ENCODE measurements at places on chromosomes 5 and 9.

- no peak for DNase-seq
Observed at GRCh38 chr9:27451207-27451797, 72.8 kb upstream of the IFNK start.

- no peak for DNase-seq
Observed at GRCh38 chr5:147887026-147887627, 8.6 kb downstream of the SCGB3A2 start.

GRCh38 chr5:4921929-4922328 is 218.2 kb upstream of the ADAMTS16 start:
- DNase-seq = no peak

- no peak for DNase-seq
Observed at GRCh38 chr5:2277886-2278285, 395.2 kb upstream of the IRX4 start.

DNA sequence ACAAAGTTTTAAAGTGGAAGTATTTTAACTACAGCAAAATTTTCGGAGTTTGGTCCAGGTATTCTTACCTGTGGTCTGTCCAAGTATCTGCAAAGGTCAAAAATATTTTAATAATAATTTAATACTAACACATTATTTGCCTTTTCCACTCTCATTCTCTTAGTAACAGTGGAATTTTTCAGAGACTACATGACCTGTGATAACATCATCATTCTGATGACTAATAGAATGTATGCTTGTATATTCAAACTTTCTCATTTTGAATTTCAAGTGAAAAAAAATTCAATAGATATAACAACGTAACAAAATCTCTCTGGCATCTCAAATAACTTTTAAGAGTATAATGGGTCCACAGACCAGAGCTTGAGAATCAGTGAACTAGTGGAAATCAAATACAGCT is 78.3 kb downstream of the FBXL17 start:
- no peak for DNase-seq

DNA sequence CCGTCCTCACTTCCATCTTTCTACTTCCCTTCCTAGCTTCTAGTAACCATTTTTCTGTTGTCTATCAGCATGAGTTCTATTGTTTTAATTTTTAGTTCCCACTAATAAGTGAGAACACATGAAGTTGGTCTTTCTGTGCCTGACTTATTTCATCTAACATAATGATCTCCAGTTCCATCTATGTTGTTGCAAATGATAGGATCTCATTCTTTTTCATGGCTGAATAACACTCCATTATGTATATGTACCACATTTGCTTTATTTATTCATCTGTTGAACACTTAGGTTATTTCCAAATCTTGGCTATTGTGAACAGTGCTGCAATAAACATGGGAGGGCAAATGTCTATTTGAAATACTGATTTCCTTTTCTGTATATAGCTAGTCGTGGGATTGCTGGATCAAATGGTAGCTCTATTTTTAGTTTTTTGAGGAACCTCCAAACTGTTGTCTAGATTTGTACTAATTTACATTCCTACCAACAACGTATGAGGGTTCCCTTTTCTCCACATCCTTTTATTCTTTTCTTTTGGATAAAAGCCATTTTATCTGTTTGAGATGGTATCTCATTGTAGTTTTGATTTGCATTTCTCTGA is 50.3 kb downstream of the NSD1 start:
- DNase-seq = no peak

GRCh38 chr5:177538876-177539275 is 15.5 kb downstream of the FAM193B start:
- no peak for DNase-seq

GRCh38 chr5:115855959-115856358 is 14.2 kb downstream of the AP3S1 start:
- no peak for DNase-seq

DNA sequence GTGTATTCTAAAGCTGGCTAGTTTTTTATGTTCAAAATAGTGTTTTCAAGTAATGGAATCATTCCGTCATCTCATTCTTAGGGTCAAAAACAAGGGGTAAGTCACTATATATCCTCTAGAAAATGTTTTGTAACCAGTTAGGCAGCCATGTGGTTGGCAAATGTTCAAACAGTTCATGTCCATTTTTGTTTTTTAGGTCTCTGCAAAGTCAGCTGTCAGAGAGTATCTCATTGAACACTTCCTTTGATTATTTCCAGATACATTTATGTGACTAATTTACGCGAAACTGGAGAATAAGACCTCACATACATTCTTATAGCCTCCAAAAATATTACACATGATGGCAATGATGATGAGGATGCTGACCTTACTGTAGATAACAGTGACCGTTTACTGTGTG is 50.4 kb downstream of the TRIO start:
- no peak for DNase-seq

DNA sequence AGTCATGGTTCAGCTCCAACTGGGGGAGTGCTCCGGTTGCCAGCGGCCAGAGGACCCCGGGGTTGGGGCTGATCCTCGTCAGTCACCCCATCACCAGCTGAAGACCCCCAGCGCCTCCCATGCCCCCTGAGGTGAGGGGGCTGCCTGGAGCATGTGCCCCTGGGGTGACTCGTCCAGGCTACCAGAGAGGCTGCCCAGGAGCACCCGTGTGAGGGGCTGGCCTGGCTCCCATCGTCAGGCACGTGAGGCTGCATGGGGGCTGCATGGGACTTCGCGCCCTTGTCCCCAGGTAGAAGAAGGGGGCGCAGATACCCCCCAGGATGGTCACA is 46.4 kb upstream of the EGFL7 start:
- no peak for DNase-seq

DNA sequence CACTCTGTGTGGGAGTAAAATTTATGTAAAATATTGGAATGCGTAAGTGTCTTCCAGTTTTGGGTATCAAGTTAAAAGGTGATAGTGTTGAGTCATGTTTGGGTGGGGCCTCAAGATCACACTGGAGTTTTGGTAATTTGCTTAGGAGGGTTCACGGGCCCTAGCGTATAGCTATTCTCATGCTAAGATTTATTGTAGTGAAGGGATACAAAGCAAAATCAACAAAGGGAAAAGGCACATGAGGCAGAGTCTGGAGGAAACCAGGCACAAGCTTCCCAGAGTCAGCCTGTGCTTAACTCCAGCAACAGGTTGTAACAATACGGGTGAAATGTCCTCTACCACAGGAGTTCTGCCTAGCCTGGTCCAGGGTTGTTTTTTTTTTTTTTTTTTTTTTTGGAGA is 20.2 kb downstream of the HSPA4 start:
- DNase-seq = no peak

GRCh38 chr5:7493081-7493480 is 97.1 kb downstream of the ADCY2 start:
- no peak for DNase-seq

DNA sequence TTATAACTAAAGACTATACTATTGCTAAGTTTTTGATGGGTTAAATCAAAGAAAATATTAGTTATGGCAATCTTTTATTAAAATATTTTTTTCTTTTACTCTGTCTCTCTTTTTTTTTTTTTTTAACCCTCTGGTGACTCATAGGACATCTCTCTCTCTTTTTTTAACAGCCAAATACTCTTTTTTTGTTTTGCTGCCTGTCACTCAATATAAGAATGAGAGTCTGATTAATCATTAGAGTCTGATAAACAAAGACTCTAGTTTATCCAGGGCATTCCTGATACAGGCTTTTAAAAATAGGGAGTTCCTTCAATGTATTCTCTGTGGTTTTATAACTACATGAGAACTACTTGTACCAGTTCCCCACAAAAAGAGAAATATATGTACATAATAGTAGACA is 77.3 kb downstream of the SLC38A9 start:
- no peak for DNase-seq

- DNase-seq = no peak
Observed at GRCh38 chr9:111386386-111386785, 56.4 kb upstream of the OR2K2 start.

- no peak for DNase-seq
Observed at GRCh38 chr9:89843074-89843473, 238.3 kb downstream of the GADD45G start.

DNA sequence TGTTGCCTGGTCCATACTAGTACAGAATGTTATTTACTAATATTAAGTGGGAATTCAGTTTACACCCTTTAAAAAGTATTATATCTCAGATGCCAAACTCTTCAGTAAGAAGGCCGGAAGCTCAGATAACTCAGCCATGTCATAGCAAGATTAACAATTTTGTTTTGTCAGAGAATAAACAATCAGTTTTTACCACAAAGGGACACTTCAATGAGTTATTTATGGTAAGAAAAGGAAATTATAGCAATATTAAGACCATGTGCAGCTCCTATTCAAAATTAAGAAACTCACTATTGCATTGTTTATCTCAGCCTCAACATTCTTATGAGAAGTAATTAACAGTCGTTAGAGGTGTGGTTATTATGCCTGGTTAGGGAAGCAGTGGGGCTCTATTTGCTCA is 13.1 kb upstream of the ARL15 start:
- DNase-seq = no peak

GRCh38 chr5:40492056-40492455 is 187.7 kb upstream of the PTGER4 start:
- no peak for DNase-seq

DNA sequence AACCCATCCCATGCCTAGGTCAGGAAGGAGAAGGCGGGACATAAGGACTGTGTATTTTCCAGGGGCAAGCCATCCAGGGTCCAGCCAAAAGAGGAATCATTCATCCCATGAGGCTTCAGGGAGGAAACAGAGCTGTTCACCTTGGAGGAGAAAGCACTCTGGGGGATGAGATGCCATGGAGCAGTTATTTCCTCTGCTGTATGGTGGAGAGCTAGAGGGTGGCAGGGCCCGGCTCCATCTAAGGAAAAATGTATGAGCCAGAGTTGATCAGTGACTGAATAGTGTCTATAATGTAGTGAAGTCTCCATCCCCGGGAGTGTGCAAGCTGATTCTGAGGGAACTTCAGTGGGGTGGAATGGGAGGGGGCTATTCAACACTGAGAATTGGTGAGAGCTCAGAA is 8.0 kb downstream of the ENHO start:
- DNase-seq = no peak

- no peak for DNase-seq
Observed at GRCh38 chr5:157658893-157659292, 6.7 kb upstream of the SOX30 start.

- DNase-seq = no peak
Observed at GRCh38 chr5:169183576-169183975, 117.4 kb downstream of the SLIT3 start.

DNA sequence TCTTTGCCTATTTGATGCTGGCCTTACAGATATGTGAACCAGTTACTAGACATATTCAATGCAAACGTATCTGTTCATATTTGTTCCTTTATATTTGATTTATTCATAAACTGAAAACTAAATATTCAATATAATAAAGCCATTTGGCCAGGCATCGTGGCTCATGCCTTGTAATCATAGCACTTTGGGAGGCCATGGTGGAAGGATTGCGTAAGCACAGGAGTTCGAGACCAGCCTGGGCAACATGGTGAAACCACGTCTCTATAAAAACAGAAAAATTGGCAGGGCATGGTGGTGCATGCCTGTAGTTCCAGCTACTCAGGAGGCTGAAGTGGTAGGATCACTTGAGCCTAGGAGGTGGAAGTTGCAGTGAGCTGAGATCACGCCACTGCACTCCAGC is 49.2 kb upstream of the CTNNAL1 start:
- no peak for DNase-seq

DNA sequence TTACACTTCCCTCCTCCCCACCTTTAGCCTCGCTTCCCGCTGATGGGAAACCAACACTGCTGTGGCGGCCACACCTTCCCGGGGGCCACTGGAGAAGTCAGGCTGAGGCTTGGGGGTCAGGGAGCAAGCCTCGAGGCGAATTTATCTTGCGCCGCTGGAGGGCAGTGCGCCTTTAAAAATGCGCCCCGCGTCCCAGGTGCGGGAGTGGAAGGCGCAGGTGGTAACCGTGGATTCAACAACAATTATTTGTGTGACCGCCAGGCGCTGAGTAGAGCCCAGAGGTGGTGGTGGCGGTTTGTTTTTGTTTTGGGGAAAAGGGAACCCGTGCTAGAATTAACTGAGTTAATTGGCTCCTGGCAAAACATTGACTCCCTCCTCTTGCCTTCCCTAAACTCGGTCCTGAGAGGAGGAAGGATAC is 1.1 kb downstream of the CFAP77 start:
- DNase-seq = peak; percentile 64

- DNase-seq = no peak
Observed at GRCh38 chr9:112015149-112015548, 118.5 kb downstream of the UGCG start.

DNA sequence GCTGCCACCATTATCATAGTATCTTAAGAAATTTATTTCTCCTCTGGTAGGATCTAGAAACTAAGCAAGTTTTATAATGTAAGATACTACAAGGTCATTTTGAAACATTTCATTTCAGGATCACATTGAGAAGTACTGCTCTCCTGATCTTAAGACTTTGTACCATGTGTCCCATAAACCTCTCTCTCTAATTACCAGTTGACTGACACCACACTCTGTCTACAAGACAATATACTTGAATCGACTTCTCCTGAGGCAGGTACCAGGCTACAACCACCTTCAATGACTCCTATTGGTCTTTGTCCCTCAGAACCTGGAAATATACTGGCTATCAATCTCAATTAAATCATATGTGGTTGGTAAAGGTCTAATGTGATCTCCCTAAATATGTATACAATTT is 597.0 kb downstream of the PTPRD start:
- DNase-seq = no peak

DNA sequence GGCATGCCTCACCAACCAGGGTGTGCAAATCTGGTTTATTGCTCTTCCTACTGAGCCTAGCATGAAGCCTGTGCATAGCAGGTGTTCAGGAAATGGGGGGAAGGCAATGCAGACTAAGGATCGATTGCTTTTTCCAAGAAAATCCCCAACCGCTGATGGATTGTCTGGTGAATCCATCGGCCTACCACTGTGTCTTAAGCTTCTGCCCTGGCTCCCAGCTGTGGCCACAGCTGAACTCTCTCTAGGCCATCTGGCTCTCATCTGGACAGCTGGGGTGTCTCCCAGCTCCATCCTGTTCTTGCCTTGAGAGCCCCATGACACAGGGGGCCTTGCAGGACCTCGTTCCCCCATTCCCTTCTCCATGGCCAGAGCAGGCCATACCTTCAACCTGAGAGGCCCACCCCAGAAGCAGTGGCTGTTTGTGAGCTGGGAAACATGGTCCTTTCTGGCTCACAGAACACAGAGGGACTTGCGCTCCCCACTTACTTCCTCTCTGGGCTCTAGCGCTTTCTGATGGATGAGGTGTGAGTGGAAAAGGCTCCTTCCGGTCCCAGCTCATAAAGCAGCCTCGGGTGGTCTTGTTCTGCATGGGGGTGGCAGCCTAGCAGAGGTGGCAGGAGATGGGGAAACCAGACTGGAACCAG is 41.8 kb downstream of the COL27A1 start:
- DNase-seq = no peak

- DNase-seq = no peak
Observed at GRCh38 chr5:91053741-91054025, 329.4 kb downstream of the ARRDC3 start.

- DNase-seq = no peak
Observed at GRCh38 chr5:135375040-135375793, 23.8 kb downstream of the MACROH2A1 start.

DNA sequence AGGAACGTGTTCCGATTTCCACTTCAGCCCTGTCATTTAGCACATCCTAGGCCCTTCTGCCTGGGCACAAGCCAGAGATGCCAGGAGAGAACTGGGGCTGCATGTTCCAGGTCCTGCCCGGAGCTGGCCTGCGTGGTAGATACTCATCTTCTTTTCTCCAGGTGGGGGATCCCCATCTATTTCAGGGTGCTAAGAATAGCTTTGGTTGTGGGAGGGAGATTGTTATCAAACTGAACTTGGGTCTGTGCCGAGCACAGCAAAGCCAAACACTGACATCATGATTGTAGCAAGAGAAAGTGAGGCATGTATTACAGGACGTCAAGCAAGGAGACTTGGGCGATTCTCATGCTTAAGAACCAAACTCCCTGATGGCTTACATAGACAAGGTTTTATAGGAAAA is 18.2 kb downstream of the C9orf153 start:
- DNase-seq = no peak
